ENCODE measurements at places on chromosomes 2 and 18.

DNA sequence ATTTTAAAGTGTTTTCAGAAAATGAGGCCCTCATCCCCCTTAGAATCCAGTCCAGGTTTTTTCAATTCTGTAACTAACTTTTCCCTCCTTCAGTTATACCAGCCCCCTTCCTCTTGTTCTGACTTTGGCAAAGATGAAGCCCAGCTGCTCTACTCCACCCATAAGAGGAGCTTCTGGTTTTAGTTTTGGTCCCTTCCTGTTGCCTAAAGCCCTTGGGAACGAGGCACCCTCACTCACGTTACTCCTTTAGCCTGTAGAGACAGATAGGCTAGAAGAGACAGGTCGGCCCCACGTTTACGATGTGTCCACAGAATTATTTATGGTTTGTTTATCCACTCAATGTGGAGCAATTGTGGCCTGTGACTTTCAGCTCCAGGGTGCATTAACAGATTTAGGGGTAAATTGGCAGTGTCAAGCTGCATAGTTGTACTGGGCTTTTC is 454.2 kb upstream of the TNP1 start:
- no peak for DNase-seq

DNA sequence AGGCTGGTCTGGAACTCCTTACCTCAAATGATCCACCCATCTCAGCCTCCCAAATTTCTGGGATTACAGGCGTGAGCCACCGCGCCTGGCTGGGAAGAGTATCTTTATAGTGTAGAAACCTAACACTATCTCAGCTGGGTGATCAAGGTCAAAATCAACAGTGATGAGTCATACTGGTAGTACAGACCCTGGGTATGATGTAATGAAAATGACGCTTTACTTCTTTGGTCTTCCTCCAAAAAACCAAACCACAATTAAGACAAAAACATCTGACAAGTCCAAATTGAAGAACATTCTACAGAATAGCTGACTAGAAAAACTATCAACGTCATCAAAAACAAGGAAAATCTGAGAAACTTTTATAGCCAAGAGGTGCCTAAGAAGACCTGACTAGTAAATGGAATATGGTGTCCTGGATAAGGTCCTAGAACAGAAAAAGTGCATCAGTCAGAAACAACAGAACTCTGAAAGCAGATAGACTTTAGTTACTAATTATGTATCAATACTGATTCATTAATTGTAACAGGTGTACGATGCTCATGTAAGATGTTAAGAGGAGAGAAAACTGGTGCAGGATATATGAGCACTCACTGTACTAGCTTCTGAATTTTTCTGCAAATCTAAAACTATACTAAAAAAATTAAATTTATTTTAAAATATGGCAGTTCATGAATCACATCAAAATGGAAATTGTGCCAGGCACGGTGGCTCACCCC is 25.4 kb downstream of the PDCL3 start:
- DNase-seq, result peak; percentile 27

- peak; percentile 88 for DNase-seq
Observed at GRCh38 chr2:12824778-12825379, 108.1 kb downstream of the TRIB2 start.

GRCh38 chr2:36737131-36737750 is 40.7 kb downstream of the VIT start:
- DNase-seq, result no peak

DNA sequence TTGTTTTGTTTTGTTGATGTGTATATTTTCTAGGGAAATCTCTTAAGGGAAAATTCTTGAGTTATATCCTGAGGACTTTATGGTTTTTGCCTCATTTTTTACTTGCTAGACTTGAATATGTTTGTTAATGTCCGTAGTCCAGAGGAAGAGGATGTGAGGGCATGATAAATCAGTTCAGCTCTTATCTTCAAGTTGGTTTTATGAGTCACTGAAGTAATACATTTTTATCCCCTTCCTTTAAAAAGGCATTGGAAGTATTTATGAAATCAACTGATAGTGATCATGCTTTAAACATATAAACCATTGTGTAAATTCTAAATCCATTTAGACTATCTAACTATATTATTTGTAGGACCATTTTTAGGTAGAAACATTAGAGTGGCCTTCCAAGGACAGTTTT is 43.9 kb upstream of the CYBRD1 start:
- peak; percentile 66 for DNase-seq

DNA sequence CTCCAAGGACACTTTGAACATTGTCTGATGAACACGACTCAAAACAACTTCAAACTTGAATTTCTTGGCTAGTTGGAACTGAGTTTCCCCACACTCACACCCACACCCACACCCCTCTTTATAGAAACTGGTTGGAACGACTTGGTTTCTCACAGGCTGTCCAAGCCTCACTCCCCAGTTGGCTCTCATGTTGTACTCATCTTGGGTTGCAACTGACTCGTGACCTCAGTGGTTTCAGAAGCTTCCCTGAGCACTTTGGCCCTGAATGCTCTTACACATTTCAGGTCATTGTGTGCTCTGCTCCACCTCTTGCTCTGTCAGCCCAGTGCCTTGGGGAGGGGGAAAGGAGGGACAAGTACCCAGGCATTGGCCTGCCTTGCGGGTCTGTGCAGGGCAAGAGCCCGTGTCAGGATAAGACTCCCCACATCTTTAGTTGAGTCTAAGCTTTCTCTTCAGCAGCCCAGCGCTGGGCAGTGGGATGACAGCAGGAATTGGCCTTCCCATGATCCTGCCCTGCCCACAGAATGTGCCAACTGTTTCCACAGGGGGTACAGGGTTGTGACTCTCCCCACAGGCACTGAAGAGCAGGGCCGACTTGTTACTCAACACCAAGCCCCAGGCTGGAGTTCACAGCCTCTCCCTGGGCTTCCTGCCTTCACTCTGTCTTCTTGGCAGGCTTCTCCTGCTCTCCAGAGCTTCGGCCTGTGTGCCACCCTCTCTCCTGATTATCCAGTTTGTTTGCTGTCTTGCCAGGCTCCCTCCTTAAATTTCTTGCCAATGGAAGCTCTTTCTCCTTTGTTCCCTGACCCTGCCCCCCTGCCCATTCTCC is 104.6 kb downstream of the RTN4 start:
- peak; percentile 82 for DNase-seq

GRCh38 chr2:203469546-203469945 is 65.6 kb downstream of the RAPH1 start:
- no peak for DNase-seq

DNA sequence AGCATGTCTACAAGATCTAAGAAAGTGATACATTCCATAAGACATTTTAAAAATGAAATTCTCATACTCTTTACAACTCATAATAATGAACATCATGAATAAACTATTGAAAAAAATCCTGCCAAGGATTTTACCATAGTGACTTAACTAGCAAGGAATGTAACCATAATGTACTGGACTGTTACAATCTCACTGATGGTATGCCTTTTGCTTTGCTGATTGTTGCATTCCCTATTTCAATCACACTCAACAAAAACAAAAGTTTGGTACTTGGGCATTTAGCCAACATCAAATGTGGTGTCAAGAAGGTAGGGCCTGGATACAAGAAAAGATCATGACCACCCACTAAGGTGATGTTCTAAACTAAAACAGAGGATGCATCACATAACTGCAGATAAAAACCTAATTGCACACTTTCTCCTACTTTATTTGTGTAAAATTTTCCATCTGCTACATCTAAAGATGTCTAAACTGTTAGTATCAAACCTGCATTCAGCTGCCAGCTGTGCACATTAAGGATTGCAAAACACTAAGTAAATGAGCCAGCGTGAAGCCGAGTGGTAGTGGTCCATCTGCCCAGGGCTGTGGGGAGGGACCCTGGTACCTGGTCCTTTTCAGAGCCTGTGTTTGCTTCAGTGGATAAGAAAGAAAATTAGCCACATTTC is 564.4 kb downstream of the ZEB2 start:
- DNase-seq, result peak; percentile 79

GRCh38 chr2:31138037-31138962 is at the start of gene GALNT14:
GALNT14 (minus strand) TSS chr2:31138440; CDS start chr2:31138086, 354 bp downstream.
- peak; percentile 23 for DNase-seq

GRCh38 chr2:13919981-13920382 is 712.5 kb upstream of the LRATD1 start:
- peak; percentile 16 for DNase-seq

DNA sequence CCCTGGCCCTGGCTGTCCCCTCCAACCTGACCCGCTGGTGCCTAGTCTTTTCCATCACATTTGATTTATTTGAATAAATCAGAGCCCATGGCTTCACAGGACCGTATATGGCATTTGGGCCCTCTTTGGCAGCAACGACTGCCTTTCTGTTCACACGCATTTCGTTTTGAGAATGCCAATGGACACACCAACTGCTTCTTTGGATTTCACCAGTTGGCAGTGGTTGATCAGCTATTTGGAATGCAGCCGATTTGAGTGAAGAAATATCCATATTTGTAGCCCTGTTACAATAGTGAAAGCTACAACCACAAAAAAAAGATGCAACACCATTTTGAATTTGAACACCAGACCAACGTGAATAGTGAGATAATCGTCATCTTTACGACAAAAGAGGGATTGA is 56.5 kb downstream of the GNAL start:
- DNase-seq, result no peak

GRCh38 chr18:48706731-48707130 is 167.9 kb downstream of the CTIF start:
- DNase-seq, result no peak

DNA sequence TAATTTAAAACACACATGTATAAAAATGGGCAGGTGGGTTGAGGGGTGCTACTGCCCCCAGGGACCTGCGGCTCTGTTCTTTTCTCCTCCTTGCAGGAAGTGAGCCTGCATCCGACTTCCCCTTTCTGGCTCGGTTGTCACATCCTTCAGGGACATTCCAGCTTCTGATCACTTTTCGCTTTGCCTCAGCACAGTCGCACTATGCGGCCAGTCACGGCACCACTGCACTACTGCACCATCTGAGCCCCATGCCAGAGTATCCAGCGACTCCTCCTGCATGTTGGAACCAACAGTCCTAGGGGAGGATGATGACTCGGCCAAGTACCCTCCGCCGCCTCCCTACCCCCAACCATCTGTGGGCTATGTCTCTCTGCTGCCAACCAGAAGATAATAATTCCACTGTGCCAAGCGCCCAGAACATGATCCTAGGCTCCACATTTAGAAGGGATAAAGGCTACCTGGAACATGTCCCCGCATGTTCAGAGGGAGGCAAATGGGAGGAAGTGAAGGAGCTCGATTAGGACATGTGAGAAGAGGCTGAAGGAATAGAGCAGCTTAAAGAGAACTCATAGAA is 17.6 kb downstream of the CDC42EP3 start:
- DNase-seq, result no peak

DNA sequence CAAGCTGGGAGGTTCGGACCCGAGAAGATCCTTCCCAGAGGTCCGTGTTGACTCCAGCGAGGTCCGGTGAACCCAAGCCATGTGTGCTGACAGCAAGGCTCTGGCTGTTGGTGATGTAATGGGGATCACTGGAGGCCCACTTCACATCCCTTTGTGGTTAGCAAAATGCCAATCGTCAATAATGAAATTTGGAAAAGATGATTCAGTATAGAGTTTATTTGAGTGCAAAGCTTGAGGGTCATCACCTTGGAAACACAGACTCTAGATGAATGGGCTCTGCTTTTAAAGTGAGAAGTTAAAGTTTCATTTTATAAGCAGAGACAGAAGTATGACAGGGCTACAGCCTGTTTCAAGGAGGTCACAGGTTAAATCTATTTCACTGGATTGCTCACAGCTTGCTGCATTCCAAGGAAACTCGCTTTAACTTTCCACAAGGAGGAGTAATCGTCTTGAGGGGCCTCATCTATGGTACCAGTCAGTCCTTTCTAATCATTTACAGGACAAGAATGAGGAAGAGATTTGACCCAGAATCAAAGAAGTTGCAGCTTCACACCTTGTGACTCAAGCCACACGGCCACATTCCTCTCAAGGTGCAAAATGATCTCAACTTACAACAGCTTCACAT is 140.5 kb downstream of the TPO start:
- peak; percentile 65 for DNase-seq

DNA sequence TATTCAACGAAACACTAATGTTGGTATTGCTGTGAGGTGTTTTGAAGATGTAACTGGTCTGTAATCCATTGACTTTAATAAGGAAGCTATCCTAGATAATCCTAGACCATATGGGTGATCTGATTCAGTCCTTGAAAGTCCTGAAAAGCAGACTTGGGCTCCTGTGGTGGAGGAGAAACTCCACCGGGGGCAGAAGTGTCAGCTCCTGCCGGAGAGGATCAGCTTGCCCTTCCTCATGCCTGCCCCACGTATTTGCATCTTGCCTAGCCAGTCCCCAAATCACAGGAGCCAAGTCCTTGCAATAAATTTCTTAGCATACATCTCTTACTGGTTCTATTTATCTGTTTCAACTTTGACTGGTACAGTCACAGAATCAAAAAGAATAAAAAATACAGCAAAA is 144.2 kb upstream of the DLGAP1 start:
- no peak for DNase-seq

GRCh38 chr18:45110577-45111501 is 430.2 kb downstream of the SETBP1 start:
- peak; percentile 53 for DNase-seq
